ENCODE measurements at places on chromosomes 16 and 17.

DNA sequence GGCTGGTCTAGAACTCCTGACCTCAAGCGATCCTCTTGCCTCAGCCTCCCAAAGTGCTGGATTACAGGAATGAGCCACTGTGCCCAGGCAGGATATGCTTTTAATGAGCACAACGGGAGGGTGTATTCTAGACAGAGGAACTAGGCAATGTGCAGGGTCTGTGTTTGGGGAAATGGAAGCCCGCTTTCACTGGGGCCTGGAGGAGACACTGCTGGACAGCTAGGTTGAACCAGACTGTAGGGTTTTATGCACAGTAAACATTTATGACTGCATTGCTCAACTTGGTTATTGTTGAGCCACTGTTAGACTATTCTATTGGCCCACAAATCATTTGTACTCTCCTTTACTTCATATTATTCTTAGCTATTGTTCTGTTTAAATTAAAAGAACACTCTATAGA lies 10.2 kb upstream of the SIAH1 start:
- no peak for DNase-seq

GRCh38 chr16:14300705-14301168 lies 229.6 kb downstream of the MRTFB start:
- DNase-seq, result no peak

- DNase-seq, result no peak
These were observed at the start of gene ITGAL for GRCh38 chr16:30472328-30472942. Gene ITGAL (plus strand): TSS chr16:30472742. CDS start chr16:30472838, 96 bp downstream.

- DNase-seq, result peak; percentile 29
These were observed 87.3 kb downstream of the MAP2K6 start for GRCh38 chr17:69501591-69502468.

GRCh38 chr17:52751051-52751450 lies 592.5 kb upstream of the CA10 start:
- no peak for DNase-seq

DNA sequence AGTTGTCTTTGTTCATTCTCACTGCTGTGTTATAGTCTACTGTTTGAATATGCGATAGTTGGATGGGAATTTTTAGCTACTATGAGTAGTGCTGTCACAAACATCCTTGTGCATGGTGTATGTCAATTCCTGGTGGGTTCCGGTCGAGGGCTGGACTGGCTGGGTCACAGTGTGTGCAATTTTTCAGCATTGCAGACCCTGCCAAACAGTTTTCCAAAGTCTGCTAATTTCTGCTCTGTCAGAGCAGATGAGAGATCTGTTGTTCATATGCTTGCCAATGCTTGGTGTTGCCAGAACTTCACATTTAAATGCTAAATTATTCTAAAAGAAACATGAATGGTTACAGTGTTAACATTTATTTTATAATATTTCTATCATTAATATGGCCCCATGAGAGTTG lies 3.6 kb upstream of the C16orf96 start:
- no peak for DNase-seq

- DNase-seq, result no peak
These were observed 18.0 kb upstream of the KCNJ18 start for GRCh38 chr17:21674242-21674731.

GRCh38 chr16:4402439-4403132 lies 13.8 kb downstream of the CORO7 start:
- DNase-seq, result no peak

- DNase-seq, result no peak
These were observed 4.4 kb downstream of the NOL3 start for GRCh38 chr16:67174706-67175231.

GRCh38 chr16:66471716-66472393 lies 44.8 kb downstream of the BEAN1 start:
- no peak for DNase-seq

DNA sequence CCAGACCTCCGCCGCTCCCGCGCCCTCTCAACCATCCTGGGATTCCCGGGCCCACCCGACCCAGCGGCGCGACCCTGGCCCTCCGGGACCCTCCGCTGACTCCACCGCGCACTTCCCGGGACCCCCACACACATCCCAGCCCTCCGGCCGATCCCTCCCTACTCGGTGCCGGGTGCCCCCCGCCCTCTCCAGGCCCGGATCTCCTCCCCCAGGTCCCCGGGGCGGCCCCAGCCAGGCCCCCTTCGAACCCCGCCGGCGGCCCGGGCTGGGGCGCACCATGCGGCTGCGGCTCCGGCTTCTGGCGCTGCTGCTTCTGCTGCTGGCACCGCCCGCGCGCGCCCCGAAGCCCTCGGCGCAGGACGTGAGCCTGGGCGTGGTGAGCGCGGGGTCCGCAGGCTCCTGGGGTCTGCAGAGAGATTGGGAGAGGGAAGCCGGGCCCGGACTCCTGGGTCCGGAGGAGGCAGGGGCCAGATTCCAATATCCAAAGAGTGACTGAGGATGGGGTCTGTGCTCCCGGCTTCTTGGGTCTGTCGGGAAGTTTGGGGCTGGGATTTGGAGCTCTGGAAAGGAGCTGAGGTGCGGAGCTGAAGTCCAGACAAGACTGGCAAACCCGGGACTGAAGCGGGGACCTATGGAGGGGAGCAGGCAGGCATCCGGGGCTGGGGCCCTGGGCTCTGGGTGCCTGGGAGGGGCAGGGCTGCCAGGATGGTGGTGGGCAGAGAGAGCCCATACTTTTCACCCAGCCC lies 453 bp downstream of the MMP25 start:
- DNase-seq, result no peak

DNA sequence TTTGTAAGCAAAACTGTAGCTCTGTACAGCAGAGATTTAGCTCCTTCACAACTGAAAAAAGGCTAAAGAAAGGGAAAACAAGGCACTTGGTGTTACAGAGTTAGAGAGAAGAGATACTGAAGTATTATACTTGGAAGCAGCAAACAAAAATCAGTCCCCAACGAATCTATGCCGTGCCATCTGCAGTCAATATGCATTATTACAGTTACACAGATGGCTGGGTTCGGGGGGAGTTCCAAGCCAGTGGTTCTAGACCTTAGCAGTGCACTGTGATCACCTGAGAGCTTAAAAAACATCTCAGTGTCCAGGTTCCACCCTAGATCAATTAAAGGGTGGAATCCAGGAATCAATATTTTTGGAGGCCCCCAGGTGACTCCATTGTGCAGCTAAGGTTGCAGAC lies 489.9 kb downstream of the SHISA9 start:
- DNase-seq, result no peak

DNA sequence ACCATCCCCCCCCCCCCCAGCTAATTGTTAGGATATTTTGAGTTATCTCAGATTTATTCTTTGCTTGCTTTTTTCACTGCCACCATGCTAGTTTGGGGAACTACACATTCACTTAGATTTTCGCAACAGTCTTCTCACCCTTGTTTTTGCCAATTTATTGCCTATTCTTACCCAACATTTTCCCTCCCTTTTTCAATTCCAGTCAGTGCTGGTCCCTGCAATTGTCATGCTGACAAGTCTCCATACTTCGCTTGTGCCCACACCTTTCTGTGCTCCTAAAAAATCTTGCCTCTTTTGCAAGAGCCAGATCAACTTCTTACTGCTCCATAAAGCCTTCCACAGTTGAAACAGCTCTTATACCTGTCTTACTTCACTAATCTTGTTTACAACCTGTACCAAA lies 16.3 kb downstream of the TNRC6A start:
- no peak for DNase-seq

GRCh38 chr17:17782523-17783115 lies 54.2 kb downstream of the SREBF1 start:
- no peak for DNase-seq

GRCh38 chr17:77872714-77873499 lies 85.6 kb upstream of the TNRC6C start:
- DNase-seq, result no peak

DNA sequence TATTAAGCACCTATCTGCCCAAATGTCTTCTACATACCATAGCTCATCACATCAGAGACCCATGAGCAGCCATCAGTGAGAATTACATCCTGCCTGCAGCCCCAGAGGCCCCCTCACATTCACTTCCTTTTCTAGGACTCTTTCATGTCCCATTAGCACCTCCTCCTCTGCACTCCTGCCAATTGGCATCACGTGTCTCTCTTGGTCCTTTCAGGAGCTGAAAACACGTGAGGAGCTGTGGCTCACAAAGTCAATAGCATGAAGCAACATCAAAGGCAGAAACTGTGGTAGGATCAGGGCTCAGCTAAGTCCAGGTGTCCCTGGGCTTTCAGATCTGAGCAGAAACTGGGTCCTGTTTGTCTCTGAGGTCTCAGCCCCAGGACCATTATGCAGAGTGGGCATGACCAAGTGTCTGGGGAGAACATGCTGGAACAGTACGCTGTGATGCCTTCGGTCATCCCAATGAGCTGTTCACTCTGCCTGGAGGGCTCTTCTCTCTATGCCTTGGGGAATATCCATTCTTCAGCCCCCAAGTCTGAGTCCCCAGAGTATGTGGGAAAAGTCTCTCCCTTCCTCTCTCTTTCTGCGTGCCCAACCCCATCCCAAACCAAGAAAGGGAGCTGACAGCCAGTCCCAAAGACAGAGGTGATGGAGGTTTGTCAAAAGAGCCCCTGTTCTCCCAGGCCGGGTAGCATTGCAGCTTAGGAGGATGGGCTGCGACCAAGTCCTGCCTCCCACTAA lies 457.0 kb upstream of the CDH5 start:
- DNase-seq, result no peak

GRCh38 chr17:81553018-81553615 lies 964 bp upstream of the FAAP100 start:
- DNase-seq, result no peak

GRCh38 chr17:47840001-47840741 lies 902 bp downstream of the SCRN2 start:
- no peak for DNase-seq

GRCh38 chr17:2057760-2058585 lies 3.1 kb downstream of the HIC1 start:
- DNase-seq, result no peak

GRCh38 chr17:77441940-77442339 lies 301.2 kb downstream of the SEC14L1 start:
- DNase-seq, result no peak

DNA sequence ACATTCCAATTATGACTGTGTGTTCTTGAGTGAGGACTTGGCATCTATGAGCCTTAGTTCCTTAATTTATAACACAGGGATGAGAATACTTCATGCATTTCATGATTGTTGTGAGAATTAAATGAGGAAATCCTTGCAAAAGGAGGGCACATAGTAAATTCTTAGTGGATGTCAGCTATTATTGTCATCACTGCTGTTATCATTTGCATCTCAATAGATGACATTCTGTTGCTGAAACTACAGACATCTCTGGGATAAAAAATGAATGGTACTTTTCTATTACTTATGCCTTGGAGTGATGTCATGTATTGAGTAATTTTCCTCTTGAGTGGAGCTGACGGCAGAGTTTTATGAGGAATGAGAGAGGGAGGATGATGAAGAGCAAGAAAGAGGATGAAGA lies 184.4 kb upstream of the CDH11 start:
- DNase-seq, result no peak

DNA sequence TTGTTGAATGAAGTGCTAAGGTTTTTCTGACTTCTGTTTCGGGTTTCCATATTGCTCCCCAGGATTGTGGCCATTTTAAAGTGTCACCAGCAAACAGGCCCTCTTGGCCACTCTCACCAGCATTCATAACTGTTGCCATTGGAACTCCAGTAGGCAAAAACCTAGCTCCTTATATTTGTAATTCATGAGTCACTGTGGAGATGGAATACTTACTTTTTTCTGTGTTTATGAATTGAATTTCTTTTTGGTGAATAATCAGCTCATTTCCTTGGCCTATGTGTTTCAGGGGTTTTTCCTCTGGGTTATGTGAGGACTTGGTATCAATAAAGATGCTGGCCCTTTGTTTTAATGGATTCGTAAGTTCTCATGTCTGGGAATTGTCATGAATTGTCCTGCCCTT lies 255.1 kb downstream of the SNX29 start:
- DNase-seq, result peak; percentile 74

DNA sequence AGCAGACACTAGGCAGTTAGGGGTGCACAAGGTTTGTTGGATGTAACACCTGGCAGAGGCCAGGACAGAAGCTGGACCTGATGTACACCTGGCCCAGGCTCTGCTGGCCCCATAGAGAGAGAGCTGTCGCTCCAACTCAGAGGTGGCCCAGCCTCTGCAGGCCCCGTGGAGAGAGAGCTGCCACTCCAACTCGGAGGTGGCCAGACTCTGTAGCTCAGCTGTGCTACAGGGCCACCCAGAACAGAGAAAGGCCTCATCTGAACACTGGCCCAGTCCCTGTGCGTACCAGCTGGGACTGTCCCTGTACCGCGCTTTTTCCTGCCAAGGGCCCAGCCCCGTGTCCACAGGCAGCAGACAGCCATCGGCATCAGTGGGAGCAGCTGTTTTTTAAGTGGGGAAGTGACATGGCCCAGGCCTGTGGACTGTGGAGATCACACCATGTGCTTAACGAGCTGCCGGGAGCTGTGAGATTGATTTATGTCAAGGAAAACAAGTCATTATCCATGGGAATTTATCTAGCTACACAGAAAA lies 176.4 kb upstream of the CHMP6 start:
- no peak for DNase-seq

DNA sequence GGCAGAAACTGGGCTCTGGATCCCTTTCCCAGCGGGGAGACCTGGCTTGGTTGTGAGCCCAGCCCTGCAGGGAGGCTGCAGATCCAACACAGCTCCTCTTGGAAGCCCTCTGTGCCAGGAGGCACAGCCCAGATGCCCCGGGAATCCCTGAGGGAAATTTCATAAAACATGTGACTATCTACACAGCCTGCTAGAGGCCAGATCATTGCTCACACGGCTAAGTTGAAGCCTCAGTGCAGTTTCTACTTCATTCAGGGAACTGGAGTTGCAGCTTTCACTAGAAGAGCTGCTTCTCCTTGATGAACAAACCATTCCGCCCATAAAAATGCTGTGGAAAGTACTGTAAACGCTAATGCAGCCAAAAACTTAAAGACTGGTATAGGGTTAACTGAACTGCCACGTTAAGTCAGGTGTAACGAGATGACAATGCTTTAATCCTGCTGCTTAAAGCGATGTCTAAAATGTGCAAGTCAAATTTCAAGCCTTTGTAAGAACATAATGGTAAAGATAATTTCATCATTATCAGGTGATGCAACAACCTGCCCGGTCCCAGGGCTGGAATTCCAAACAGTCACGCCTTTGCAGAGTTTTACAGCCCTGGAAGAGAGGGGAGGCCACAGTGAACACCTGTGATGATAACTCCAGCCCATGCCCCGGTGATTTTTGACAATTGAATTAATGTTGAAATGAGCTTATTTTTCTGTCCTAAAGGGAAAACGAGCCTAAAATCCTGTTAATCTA lies 172.5 kb downstream of the ZFHX3 start:
- DNase-seq, result no peak

- DNase-seq, result no peak
These were observed 10.9 kb downstream of the HSPB9 start for GRCh38 chr17:42133461-42134041.

GRCh38 chr17:56297184-56297583 lies 143.9 kb downstream of the ANKFN1 start:
- no peak for DNase-seq

DNA sequence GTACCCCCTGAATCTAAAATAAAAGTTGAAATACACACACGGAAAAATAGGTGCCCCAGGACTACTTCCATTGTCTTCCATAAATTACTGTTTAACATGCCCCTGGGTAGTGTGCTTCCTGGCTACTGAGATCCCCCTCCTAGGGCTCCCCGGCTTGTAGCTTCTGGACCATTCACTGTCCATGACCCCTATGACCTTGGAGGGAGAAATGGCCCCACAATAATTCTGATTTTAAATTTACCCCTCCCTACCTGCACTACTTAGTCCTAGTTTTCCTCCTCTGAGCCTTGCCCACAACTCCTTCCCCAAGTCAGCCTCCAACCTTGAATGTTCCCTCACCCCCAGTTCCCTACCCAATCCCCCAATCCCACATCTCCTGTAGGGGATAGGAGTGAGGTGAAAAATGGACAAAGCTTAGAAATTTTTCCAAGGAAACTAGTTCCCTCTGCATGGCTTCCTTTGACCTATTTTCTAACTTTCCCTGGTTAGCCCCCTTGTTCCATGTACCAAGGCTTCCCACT lies 9.5 kb upstream of the MSL1 start:
- no peak for DNase-seq

All from BJ (cell line).